A549 treated with CORT108297 at 1 μM for 4 hours (cell line): ENCODE measurements at places on chromosomes 11 and 22. TPM values are rescaled to one million over a fixed set of nuclear protein-coding genes. Genes with fewer than 3 reads are reported as not detected.

The APIP gene
- 21.0 to 28.0 TPM (median 21.9 TPM) in 5 replicates for total RNA-seq

The SNRPD3 gene
- 141 to 267 TPM (median 149 TPM) in 5 replicates for total RNA-seq

The PRG3 gene
- not detected in 5 replicates for total RNA-seq

The OR2AG1 gene
- not detected in 5 replicates for total RNA-seq

The CBLIF gene
- not detected in 5 replicates for total RNA-seq

The SMIM35 gene
- not detected in 5 replicates for total RNA-seq

The CCDC188 gene
- not detected in 5 replicates for total RNA-seq

The SMCO4 gene
- total RNA-seq: 14.0 to 20.2 TPM (median 18.5 TPM) in 5 replicates

The CHORDC1 gene
- total RNA-seq: 79.5 to 154 TPM (median 96.2 TPM) in 5 replicates
